ENCODE measurements at places on chromosomes 5 and 9. TPM values are rescaled to one million over a fixed set of nuclear protein-coding genes. Genes with fewer than 3 reads are reported as not detected.

Gene LECT2
- not detected for total RNA-seq

Gene CDC20B
- not detected for total RNA-seq

Gene APC
- 19.0 TPM for total RNA-seq

Gene NDUFS6
- total RNA-seq: 32.2 TPM

Gene MOB3B
- total RNA-seq: 0.67 TPM

- DNase-seq: no peak
Observed at GRCh38 chr5:160835818-160836528, 16.0 kb downstream of the ATP10B start.

DNA sequence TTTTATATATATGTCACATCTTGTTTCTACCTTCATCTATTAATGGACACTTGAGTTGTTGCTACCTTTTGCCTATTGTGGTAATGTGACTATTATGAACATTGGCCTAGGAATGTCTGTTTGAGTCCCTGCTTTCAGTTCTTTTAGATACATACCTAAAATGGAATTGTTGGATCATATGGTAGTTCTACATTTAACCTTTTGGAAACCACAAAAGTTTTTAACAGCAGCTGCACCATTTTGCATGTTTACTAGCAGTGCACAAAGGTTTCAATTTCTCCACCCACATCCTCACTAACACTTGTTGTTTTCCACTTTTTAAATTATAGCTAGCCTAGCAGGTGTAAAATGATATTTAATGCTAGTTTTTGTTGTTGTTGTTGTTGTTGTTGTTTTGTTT, 88.4 kb downstream of the GALNT10 start:
- no peak for DNase-seq

DNA sequence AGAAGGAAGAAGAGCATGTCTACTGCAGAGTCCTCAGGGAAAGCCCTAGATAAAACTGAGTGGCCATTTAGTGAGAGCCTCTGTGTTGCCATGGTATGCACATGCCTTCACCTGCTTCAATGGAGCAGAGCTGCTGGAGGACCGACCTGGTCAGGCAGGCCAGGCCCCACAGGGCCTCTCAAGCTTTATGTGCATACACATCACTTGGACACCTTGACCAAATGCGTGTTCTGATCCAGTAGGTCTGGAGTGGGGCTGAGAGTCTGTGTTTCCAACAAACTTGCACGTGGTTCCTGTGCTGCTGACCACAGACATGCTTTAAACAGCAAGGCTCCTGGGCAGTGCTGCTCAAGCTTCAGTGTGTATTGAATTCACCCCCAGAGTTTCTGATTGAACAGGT, 51.4 kb upstream of the SLC2A8 start:
- DNase-seq: no peak

GRCh38 chr9:137506274-137506673, 43.9 kb downstream of the PNPLA7 start:
- DNase-seq: no peak

- no peak for DNase-seq
Observed at GRCh38 chr5:66074901-66075300, 69.2 kb upstream of the SREK1 start.

DNA sequence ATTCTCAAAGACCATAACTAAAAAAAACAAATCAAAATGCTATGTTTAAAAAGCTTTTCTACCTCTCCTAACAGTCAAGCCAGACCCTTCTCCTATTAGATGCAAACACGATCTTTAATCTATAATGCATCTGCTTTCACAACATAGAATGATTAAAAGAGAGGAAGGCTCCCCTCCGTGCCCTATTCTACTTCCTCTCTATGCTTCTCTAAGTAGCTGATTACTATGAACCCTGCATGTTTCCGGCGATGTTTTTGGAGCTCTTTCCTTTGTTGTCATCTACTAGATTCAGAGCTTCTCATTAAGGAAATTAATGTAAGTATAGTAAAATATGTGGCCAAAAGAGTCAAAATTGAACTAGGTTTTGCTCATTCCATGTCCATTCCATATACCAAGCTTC, 29.2 kb upstream of the CEP120 start:
- DNase-seq: no peak

GRCh38 chr5:100828898-100829356, 74.2 kb downstream of the ST8SIA4 start:
- no peak for DNase-seq

Measured in activated CD8-positive, alpha-beta T cell treated with anti-CD3 and anti-CD28 coated beads for 36 hours (primary cell).